ENCODE measurements at places on chromosomes 2 and 18.

- DNase-seq: no peak
Observed at GRCh38 chr2:45543257-45543656, 67.8 kb downstream of the SRBD1 start.

DNA sequence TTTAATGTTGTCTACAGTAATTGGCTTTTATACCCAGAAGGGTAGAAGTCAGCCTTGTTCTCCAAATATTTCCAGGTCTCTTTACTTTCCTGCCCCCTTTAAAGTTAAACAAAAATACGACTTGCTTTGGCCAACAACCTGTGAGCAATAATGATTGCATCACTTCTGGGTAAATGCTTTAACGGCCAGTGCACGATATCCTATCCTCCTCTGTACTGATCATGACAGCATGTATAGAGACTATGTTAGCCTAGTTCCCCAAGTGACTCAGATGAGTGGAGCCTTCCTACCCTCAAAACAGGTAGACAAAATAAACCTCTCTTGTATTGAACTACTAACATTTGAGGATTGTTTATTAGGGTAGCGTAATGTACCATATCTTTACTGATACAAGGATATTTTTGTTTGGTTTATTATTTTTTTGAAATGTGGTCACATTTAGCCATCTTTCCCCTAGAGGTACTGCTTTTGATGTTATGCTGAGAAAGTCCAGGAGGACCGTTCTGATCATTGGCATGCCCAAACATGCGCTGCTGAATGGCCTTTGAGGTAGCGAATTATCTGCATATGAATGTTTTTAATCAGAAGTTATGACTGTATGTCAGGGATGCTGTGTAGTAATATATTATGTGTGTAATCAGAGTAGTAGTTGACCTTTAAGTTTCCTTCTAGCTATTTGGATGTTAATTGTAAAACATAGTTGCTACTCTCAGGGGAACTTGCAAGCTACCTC lies 262.6 kb upstream of the DCC start:
- DNase-seq: no peak

- DNase-seq: no peak
Observed at GRCh38 chr2:150127995-150128394, 359.5 kb downstream of the RND3 start.

DNA sequence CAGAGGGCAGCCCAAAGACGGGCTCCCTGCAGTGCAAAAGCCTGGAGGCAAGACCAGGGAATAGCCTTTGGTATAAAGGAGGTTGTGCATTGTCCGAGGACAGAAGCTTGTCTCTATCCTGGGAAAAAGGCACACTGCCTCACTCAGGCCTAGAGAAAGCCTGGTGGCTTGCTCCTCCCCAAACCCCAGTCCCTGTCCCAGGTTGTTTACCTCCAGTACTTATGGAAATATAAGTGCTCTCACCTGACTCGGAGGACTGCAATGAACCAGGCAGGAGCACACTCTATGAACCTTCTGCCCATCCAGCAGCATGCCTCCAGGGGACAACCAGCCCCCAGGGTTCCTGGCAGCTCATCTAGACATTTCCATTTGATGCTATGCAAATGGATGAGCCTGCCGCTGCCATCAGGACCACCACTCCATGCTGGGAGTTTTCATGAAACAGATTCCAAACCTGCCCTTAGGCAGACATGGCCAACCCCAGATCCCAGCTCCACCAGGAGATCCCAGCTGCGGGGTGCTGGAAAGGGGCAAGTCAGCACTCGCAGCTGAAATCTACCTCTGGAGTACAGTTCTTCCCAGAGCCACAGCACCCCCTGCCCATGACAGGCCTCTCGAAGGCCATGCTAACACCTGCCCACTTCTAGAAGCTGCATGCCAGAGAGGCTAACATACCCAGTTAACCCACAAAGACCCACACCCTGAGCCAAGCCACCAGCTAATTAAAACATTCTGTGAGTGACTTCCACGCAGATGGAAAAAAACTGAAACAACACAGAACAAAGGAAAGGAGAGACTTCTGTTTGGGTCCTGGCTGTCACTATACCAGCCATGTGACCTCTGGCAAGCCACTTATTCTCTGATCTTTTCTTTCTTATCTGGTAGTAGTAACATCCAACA lies 101.7 kb downstream of the TTC32 start:
- no peak for DNase-seq

DNA sequence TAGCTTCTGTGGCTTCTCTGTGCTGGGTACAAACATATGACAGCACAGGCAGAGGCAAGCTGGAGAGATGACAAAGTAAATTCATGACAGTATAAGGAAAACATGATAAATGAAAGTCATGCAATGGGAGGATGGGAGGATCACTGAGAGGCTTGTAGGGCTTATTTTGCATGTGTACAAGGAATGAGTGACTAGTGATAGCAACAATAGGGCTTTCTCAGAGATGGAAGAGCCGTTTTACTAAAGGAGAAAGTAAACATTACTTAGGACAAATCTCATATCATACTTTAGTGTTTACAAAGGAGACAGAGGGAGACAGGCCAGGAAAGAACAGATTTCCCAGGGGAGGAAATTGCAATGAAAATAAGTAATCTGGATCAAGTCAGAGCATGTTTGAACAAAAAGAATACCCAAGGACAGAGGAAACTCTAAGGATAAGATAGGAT lies 82.5 kb upstream of the RBMS1 start:
- DNase-seq: no peak

- DNase-seq: no peak
Observed at GRCh38 chr2:10327896-10328669, 25.4 kb downstream of the HPCAL1 start.

GRCh38 chr18:38526922-38527321 lies 961.3 kb upstream of the CELF4 start:
- no peak for DNase-seq

DNA sequence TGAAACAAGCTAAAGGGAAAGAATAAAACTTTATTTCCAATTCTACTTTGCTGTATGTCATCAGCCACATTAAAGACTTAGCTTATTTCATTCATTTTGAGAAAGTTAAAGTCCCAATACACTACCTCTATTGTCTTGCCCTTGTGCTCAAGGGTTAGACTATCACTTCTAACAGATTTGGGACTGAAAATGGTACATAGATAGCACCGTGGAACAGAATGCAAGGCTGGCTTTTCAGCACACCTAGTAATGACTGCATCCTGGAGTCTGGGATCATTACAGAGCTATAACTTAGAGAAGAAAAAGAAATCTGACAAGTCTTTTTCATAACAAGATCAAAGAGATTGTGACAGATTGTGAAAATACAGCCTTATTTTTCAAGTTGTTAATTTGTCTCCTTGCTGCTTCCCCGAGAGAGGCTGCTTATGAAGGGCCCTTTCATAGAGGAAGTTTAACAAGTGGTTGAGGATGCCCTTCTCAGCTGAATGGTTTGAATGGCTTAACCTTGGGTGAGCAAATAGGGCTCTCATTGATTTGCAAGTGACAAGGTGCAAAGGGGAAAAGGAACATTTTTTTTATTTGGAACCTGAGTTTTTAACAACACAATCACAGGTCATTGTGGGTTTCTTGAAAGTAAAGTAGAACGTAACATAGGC lies 371.8 kb downstream of the EPHA4 start:
- no peak for DNase-seq

GRCh38 chr2:222318026-222318711 lies 19.4 kb upstream of the PAX3 start:
- DNase-seq: no peak

- DNase-seq: no peak
Observed at GRCh38 chr18:2884706-2885285, 38.0 kb downstream of the EMILIN2 start.

GRCh38 chr2:231667496-231667895 lies 40.8 kb upstream of the PTMA start:
- no peak for DNase-seq

DNA sequence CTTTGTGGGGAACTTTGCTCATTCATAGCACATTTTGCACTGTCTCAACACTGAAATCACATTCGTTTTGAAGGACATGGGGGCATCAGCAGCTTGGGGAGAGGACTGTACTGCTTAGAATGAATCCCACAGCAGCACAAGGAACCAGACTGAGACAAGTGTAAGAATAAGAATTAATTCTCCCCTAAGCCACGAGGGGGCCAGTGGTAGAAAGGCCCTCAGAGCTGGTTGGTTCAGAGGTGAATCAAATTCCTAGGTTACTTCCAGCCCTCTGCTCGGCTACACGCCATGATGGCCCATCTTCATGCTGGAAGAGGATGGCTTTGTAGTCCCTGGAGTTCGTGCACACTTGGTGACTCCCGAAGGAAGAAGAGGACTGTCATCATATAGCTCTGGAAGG lies 12.0 kb upstream of the MC5R start:
- no peak for DNase-seq

Data from stimulated activated CD8-positive, alpha-beta memory T cell treated with anti-CD3 and anti-CD28 coated beads, Interleukin-4, amount 100 ng/mL, for 1 hour (primary cell).